ENCODE measurements at places on chromosomes 1 and 21. TPM values are rescaled to one million over a fixed set of nuclear protein-coding genes. Genes with fewer than 3 reads are reported as not detected.
A peak's percentile ranks its signal among the peaks of the same experiment; 100 is the strongest.

GRCh38 chr1:74193908-74194307, 4.1 kb downstream of the LRRIQ3 start:
- DNase-seq: no peak

- no peak for DNase-seq
Observed at GRCh38 chr1:65911679-65912078, 119.0 kb downstream of the PDE4B start.

The CRABP2 gene
- 0.63 TPM for total RNA-seq

The UBE2J2 gene
- 80.3 TPM for total RNA-seq

DNA sequence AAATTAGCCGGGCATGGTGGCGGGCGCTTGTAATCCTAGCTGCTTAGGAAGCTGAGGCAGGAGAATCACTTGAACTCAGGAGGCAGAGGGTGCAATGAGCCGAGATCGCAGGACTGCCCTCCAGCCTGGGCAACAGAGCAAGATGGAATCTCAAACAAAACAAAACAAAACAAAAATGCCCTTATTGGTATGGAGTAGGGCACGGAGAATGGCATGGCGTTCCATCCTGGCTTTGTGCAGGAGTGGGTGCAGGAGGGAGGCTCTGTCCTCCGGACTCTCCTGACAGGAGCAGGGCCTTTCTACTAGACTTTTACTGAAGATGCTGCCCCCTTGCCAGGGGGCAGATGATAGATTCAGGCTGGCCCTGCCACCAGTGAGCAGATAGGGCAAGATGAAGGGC, 1.0 kb downstream of the TMEM61 start:
- no peak for DNase-seq

DNA sequence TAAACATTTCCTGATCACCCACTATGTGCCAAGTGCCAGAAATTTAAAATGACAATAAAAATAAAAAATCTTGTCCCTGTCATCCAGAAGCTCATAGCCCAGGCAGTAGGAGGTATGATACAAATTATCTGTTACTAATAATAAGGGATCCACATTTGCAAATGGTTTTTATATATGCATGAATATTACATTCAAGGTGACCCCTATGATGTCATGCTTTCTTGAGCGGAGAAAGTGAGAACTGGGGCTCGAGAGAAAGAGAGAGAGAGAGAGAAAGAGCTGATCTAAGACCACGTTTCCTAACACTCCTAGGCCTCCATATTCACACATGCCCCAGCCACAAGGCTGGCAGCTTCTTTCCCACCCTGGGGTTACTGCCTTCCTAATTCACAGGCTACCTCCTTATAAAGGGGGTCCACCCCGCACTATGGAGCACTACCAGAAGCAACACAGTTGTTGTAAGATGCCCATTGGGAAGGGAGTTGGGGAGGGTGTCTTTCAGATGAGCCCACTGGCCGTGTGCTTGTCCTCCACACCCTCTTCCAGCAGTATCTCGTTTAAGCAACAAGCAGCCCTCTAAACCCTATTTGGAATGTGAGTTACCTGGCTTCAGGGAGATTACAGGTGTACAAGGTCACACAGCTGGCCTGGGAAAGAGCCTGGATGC, 28.8 kb upstream of the LRRN2 start:
- DNase-seq: no peak

DNA sequence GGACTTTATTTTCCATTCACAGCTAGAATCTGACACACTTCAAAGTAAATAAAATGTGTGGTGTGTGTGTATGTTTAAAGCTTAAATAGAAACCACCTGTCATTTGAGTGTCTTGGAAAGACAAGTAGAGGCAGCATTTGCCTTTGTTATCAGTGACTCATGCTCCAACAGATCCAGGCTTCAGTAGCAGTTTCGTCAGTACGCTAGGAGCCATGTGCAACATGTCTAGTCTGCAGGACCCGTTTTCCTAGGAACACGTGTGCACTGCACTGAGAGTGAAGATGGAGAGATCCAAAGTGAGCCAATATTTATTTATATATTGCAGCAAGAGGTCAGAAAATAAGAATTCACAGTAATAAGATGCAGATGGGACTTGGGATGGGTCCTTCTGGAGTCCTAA, 41.8 kb downstream of the SGIP1 start:
- DNase-seq: no peak

The PDZK1IP1 gene
- not detected for total RNA-seq

The FCRL6 gene
- not detected for total RNA-seq

GRCh38 chr1:97489834-97490233, 431.0 kb downstream of the DPYD start:
- DNase-seq: peak; percentile 34

The SLAMF6 gene
- not detected for total RNA-seq

DNA sequence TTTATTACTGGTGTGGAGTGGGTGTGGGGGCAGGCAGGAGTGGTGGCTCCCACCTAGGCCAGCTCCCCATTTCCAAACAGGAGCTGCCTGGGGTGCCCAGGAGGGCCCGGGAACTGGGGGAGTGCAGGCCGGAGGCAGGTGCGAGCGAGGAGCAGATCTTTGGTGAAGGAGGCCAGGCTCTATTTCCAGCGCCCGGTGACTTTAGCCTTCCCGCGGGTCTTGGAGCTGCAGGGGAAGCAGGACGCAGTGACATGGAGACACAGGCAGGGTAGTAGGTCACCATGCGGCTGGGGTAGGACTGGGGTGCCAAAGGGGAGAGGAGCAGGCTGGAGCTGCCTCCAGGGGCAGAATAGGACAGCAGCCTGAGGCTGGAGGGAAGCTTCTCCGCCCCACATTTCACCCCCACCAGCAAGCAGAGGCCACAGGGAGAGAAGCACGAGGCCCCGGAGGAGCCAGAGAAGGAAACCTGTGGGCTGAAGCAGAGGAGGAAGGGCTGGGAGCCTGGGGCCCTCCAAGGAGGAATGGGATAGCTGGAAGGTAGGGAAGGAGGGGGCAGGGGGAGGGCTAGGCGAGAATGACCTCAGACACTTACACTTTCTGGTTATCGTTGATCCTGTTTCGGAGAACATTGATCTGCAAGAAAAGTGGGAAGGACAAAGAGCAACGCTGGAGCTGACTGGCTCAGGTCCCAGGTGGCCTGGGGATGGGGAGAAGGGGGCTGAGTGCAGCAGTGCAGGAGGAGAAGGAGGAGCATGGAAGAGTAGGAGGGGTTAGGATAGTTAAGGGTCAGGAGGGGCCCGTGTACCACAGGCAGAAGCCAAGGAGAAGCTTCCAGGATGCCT, 18.2 kb downstream of the TNNT2 start:
- no peak for DNase-seq

- DNase-seq: no peak
Observed at GRCh38 chr1:944341-945325, 14.4 kb downstream of the NOC2L start.

DNA sequence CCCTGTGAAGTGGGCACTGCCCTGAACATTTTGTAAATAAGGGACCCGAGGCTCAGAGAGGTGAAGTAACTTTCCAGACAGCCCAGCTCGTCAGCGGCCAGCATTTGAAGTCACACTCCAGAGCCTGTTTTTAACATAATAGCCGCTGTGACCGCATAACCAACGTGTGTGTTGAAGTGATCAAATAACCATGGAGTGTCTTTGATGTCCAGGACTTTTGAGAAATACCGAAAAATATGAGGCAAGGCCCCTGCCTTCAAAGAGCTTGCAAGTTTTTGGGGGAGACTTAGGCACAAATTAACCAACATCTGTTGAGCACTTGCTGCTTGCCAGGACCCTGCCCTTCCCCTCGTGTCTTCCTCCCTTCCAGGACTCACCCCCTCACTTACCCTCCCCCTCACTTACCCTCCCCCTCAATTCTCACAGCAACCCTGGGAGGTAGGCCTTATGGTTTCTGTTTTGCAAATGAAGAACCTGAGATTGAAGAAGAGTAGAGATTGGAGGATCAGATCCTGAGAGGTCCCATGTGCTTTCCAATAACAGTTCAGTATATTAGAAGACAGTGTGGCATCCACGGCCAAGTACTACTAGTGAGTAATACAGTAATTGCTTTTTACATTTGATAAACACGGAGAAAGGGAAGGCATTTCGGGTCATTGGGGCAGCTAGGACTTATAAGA, 1.3 kb upstream of the SLC16A1 start:
- no peak for DNase-seq

All from glomerular endothelial cell (primary cell).